ENCODE measurements at places on chromosomes 1 and 21.
A peak's percentile ranks its signal among the peaks of the same experiment; 100 is the strongest.

DNA sequence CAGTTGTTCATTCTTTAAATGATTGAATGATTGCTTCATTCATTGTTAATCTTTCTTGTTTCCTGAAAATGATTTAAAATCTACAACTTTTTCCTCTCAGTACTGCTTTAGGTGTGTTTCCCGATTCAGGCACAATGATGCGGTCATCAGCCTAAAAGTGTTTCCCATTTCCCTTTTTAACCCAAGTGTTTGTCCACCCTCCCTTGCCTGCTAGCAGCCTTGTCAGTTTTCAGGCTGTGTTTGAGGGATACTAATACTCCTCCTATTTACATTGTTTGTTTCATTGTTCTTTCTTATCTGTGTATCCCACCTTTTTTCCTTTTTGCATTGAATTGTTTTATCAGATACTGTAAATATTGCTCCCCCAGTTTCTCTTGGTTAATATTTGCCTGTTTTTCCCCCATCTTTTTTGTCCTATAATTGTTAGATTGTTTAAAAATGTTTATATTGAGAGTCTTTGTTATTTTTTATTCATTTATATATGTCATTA lies 131.1 kb downstream of the KIAA0319L start:
- DNase-seq = no peak

DNA sequence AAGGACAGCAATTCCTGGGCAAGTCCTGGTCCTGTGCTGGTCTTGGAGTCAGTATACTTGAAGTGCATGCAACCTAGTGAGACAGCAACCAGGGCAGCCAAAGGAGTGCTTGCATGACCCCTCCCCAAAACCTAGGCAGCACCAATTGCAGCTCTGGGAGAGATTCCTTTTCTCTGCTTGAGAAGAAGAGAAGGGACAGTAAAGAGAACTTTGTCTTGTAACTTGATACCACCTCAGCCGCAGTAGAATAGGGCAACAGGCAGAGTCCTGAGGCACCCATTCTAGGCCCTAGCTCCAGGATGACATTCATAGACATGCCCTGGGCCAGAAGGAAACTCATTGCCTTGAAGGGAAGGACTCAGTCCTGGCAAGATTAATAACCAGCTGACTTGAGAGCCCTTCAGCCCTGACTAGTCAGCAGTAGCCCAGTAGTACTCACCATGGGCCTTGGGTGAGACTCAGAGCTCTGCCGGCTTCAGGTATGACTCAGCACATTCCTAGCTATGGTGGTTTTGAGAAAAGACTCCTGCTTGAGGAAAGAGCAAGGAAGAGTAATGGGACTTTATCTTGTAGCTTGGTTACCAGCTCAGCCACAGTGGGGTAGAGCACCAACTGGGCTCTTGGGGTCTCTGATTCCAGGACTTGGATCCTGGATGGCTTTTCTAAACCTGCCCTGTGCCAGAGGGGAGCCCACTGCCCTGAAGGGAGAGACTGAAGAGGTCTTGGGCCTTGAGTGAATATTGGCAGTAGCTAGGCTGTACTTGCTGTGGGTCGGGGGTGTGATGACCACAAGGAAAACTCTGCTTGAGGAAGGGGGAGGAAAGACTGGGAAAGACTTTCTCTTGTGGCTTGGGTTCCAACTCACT lies 51.7 kb upstream of the ACADM start:
- no peak for DNase-seq

GRCh38 chr1:920010-920409 lies 3.7 kb upstream of the SAMD11 start:
- DNase-seq = no peak

DNA sequence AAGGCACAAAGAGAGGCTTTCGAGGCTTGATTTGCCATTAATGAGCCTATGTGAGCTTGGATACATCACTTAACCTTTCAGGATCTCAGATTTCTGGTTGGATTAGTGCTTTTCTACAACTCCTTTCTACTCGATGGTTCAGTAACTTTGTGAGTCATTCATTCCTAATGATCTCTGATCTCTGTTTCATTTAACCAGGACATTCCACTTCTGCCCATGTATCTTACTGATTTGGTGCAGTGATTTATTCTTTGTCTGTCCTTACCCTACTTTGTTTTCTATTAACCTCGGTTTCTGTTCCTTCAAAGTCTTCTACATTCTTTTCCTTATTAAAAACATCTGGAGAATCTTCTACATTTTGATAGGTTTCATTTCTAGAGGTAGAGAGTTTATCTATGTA lies 94.6 kb upstream of the ZBTB18 start:
- no peak for DNase-seq

DNA sequence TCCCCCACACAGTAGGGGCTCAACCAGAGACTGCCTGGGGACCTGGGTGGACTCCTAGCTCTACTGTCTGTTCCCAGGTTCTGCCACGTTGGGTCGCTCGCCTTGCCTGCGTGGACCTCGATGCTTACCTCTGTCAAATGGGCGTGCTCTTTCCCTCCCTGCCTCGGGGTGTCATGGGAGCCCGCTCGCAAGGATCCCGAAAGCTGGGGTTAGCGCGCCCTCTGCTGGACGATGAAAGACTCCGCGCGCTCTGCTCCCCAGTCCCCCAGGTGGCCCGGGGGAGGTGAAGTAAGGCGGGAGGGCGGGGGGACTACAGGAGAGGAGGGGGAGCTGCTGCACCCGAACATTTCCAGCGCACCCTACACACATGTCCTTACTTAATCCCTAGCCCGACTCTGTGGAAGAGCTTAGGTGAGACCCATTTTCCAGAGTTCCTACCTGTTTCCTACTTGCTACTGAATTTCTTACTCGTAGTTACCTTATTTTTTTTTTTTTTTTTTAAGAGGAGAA lies 2.3 kb upstream of the BSND start:
- peak; percentile 73 for DNase-seq

DNA sequence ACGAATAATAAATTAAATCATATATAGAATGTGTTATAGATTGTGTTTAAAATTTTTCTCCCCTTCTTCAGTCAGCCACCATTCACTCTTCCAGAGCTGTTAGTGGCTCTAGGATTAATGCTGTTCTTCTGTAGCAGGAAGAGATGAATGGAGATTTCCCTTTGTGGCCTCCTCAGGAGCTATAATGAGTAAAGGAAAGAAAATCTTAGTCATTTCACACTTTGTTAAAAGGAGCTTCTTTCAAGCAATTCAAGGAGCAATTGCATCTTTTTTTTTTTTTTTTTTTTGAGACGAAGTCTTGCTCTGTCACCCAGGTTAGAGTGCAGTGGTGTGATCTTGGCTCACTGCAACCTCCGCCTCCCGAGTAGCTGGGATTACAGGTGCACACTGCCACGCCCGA lies 23.7 kb upstream of the TMCO2 start:
- no peak for DNase-seq

DNA sequence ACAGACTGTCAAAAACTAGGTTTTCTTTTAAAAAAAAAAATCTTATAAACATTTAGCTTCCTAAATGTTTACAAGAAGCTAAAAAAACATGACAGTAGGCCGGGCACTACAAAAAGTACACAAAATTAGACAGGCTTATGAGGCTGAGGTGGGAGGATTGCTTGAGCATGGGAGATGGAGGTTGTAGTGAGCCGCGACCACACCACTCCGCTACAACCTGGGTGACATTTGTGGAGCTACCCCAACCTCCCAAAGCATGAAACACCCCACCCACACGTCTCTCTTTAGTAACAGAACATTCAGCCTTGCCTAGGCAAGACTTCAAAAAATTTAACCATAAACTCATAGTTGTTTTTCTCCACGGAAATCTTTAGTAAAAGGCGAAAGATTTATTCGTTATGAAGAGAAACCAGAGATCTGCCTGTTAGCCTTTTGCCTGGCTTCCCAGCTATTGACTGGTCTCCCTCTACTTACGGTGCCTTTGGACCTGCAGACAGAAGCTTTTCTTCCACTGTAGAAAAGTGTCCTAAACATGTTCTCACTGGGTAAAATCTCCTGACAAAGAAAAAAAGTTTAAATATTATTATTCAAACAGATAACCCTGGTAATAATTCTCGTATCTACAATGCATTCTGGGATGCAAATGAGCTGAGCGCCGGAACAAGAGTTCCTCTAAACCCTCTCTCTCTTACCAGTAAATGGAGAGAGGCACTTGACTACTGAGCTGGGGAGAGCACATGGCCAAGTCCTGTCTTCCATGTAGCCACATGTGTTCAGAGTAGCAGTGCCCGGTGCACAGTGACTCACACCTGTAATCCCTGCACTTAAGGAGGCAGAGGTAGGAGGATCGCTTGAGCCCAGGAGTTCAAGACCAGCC lies 9.2 kb downstream of the RNU5D-1 start:
- peak; percentile 66 for DNase-seq

- DNase-seq = no peak
These were observed 43.4 kb upstream of the GPR88 start for GRCh38 chr1:100494393-100495084.

- no peak for DNase-seq
These were observed 452.9 kb downstream of the MATN1 start for GRCh38 chr1:30270461-30270860.

DNA sequence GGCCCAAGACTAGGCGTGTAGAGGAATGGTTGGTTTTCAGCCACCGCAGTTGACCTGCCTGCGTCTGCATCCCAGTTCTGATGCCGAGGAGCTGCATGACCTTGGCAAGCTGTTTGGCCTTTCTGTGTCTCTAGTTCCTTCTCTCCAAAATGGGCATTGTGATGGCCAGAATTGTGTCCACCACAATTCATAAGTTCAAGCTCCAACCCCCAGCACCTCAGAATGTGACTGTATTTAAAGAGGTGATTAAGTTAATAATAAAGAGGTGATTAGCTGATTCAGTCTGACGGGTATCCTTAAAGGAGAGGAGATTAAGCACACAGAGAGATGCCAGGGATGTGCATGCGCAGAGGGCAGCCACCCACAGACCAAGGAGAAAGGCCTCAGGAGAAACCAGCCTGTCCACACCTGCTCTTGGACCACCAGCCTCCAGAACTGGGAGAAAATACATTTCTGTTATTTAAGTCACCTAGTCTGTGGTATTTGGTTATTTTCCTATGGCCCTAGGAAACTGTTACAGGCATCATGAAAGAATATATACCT lies 28.5 kb downstream of the MAB21L3 start:
- no peak for DNase-seq

DNA sequence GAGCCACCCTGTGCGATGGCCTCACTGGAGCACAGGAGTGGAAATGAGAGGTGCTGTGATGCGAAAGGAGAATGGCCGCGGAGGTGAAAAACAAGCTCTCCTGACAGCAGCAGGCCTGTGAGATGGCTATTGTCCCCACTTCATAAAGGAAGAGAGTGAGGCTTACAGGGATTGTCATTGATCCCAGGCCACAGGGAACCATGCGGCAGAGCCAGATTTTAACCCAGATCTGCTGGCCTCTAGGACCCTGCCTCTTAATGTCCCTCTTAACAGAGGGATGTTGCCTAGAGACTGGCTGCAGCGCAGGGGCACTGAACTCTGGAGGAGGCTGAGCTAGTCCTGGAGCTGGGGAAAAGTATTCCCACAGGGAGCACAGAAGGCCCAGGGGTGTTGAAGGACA lies 3.1 kb upstream of the SYTL1 start:
- no peak for DNase-seq

DNA sequence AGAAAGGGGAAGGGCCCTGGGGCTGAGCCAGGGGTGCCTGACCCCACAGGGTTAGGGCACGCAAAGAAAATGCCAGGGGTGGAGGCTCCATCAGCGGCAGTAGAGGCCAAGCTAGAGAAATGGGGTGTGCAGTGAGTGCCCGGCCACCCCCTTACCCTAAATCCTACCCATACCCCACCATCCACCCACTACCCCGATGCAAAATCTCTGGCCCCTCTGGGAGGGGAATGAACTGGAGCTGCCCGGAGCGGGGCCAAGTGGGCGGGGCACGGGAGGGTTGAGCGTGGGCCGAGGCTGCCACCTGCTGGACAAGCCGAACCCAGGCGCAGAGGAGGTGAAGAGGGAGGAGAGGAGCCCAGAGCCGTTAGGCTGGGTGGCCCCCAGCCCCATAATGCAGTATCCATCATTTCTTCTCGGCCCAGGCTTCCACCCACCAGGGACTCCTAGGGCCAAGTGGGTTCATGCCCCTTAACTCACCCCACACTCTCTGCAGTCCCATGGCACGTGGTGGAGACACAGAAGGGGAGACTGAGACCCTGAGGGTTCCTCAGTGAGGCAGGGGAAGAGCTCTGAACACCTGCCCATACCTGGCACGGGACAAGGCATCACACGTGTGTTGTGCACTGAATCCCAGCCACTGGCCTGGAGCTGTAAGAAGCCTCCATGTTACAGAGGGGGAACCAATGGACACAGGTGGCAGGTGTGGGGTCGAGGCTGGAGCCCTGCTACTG lies 1.4 kb upstream of the C1QC start:
- peak; percentile 66 for DNase-seq

- no peak for DNase-seq
These were observed 63.2 kb downstream of the MPZL1 start for GRCh38 chr1:167784876-167785550.

- DNase-seq = no peak
These were observed 1281.9 kb downstream of the KCNT2 start for GRCh38 chr1:195326325-195326724.

DNA sequence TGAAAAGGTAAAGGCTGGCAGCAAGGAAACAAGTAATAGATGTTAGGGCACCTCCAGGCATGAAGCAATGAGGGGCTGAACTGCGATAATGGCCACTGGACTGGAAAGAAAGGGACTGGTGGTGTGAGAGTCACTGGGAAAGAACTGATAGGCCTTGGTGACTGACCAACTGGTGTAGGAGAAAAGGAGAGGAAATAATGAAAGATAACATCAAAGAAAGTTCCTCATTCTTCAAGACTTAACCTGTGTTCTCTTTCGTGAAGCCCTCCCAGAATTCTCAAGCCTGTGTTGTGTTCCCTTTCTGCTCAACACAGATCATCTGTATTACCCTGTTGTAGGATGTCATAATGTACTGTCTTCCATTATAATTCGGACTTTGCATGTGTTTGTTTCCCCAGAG lies 20.9 kb upstream of the SNX27 start:
- no peak for DNase-seq

DNA sequence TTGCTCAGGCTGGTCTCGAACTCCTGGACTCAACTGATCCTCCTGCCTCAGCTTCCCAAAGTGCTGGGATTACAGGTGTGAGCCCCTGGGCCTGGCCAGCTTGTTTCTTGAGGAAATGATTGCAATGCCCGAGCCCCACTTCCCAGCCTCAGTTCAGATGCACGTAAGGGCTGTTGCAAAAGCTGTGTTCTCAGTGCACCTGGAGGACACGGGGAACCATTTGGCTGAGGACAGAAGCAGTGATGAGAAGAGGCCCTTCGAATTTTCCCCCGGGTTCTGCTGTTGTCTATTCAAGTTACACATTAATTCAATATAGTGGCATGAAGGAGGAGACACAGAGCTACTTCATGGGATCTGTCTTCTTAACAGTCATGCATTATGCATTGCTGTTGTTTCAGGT lies 78.8 kb upstream of the WDR26 start:
- DNase-seq = no peak

DNA sequence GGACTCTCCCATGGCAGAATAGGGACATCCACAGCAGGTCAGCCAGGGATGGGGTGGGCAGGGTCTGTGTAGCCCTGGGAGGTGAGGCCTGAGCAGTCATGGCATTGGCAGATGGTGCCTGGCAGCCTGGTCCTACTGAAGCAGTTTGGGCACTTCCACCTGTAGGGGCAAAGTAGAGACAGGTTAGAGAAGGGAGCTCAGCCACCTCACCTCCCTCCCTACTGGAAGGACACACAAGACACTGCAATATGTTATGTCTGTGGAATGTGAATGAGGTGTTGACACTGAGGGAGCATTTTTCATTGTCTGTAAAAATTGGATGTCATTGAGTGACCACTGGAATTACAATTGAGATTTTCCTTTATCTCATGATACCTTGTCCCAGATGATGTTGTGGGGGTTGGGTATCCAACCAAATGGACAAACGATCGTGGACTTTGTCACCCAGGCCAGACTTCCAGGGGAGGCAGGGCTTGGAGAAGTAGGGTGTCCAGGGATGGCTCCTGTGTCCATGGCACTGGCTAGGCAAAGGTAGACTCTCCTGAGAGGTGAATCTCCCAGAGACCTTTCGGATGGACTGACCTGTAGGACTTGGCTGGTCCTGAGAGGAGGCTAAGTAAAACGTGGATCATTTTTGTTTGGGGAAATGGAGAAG lies 9.7 kb downstream of the SHISA4 start:
- no peak for DNase-seq
